ENCODE measurements at places on chromosomes 4 and X.
A peak's percentile ranks its signal among the peaks of the same experiment; 100 is the strongest.

- no peak for DNase-seq
These were observed 33.0 kb downstream of the GSTCD start for GRCh38 chr4:105741548-105741947.

DNA sequence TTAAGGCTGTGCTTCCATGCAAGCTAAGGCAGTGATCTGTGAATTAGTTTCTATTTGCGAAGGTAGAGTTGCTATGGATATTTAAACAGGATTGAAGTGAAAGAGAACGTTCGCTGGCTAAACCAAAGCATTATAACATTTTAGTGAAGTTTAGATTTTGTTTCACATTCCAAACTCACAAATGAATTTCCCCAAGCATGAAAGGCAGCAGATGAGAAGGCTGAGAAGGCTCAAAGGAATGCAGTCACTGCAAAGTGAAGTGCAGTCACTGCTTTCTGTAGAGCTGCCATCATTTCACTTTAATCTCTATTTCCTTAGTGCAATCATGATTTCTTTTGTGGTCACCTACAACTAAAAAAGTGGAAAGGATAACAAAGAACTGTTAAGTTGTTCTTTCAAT, 334.7 kb upstream of the NR3C2 start:
- DNase-seq = no peak

DNA sequence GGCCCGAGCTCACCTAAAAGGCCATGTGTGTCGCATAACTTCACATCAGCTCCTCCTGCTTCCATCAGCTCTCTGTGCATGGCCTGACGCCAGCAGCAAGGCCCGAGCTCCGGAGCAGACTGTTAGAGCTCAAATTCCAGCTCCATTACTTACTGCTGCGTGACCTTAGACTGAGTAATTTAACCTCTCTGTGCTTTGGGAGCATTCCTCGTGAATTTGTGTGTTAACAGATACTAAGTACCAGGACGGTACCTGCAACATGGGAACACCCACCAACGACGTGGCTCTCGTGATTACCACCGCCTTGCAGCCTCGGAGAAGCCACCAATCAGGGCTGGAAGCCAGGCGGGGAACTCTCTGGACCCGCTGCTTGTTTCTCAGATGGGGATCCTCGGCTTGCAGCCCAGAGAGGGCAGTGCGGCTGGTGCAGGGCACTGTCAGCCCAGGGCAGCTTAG, 12.9 kb downstream of the LETM1 start:
- no peak for DNase-seq

DNA sequence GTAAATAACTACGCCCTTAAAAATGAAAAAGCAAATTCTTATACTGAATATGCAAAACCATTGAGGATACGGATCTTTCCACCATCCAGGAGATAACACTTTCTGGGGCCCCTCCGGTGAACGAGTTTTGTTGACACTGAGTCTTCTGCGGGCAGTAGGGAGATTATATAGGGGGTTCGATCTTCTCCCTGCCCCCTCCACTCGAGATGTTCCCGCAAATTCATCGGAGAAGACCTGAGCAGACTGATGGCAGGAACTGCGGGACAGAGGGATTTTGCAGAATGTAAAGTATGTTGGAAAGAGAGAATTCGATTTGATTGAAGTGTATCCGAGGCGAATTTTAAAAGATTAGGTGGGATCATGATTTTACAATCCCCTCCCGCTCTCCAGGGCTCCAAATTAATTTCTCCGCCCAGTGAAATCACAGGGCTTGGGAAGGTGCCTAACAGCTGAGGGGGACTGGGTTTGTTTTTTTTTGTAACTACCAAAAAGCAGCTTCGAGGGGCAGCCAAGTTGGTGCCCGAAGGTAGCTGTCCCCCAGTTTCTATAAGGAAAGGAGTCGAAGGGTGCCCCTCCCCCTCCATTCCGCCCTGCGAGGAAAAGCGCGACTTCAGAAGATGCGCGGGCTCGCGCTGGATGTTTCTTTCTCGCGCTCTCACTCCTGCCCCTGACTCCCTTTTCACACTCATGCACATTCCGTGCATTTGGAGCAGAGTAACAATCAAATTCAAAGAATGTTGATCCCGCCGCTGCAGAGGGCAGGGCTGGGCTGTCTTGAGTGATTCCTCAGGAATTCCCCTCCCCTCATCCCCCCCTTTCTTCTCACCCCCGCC, 1.2 kb downstream of the TMEM255A start:
- DNase-seq = peak; percentile 49

GRCh38 chrX:103439161-103439560, 62.8 kb downstream of the BEX3 start:
- no peak for DNase-seq

- no peak for DNase-seq
These were observed 18.7 kb downstream of the WFS1 start for GRCh38 chr4:6288342-6288741.

- DNase-seq = no peak
These were observed 72.1 kb downstream of the COL4A5 start for GRCh38 chrX:108511721-108512120.

GRCh38 chr4:48543796-48544195, 53.7 kb downstream of the ZAR1 start:
- no peak for DNase-seq

- DNase-seq = no peak
These were observed 245.1 kb downstream of the PPP3CA start for GRCh38 chr4:101102114-101102742.

GRCh38 chrX:69951753-69952152, 98.0 kb downstream of the AWAT2 start:
- DNase-seq = no peak

- no peak for DNase-seq
These were observed 44.2 kb downstream of the RTL9 start for GRCh38 chrX:110402850-110403221.

DNA sequence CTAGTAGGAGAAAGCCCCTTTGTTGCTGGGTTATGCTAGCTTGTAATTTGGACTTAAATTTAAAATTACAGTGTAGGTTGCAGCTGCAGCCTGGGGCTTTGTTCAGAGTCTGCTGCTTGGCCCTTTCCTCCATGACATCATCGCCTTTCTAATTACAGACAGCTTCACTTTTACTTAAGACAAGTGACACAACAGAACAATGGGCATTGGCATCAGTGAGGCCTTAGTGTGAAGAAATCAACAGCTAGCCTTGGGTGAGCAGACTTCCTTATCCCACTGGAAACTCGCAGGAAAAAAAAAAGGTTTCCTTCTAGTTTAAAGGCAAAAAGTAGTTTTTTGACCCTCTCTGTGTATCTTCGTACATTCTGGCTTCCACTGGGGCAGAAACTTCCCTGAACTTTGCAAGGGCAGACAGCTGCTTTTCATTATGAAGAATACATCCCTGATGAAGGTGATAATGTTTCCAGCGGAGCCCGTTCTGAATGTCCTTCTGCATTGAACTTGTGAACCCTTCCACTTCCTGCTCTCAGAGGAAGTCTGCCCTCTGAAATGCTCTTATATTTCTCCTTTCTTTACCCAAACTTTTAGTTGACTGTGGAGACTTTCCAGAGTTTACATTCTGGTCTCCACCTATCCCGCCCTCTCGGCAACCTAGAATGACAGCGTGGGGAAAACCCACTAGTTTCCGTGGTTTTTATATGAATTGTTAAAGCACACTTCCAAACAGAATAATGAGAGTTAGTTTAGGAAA, 123.2 kb upstream of the FAM9C start:
- no peak for DNase-seq

DNA sequence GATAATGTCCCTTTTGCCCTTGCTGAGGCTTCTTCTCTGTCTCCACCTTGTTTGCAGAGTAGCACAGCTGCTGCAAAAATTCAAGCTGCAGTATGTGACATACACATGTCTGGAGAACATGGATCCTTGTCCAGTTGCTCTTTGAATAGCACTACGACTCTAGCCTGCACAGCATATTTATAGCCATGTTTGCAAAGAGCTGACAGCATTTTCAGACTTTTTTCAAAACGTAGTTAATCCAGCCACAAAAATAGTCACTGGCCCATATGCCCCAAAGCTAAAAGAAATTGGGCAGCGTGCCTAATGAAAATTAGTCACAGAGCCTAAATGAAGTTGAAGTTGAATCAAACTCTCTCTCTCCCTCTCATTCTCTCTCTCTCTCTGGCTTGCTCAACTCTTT, 17.5 kb downstream of the SLC16A2 start:
- DNase-seq = no peak

All from activated CD8-positive, alpha-beta memory T cell treated with anti-CD3 and anti-CD28 coated beads, Interleukin-2, amount 50 U/mL, for 48 hours (primary cell).